ENCODE measurements at places on chromosomes 13 and 19.
A peak's percentile ranks its signal among the peaks of the same experiment; 100 is the strongest.

DNA sequence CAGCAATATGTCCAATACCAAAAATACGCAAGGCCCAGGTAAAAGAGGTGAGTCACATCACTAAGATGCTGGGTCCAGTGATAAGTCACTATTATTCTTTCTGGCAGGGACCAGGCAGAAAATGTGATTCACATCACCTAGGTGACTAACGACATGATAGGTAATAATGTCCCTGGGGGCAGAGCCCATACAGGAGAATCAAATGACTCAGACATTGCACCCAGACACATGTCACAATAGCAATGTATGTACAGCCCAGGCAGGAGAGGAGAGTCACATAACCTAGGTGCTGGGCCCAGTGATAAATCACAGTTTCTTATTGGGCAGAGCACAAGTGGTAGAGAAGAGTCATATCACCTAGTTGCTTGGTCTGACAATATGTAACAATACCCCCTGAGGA, 28.9 kb upstream of the ZNF729 start:
- no peak for DNase-seq

DNA sequence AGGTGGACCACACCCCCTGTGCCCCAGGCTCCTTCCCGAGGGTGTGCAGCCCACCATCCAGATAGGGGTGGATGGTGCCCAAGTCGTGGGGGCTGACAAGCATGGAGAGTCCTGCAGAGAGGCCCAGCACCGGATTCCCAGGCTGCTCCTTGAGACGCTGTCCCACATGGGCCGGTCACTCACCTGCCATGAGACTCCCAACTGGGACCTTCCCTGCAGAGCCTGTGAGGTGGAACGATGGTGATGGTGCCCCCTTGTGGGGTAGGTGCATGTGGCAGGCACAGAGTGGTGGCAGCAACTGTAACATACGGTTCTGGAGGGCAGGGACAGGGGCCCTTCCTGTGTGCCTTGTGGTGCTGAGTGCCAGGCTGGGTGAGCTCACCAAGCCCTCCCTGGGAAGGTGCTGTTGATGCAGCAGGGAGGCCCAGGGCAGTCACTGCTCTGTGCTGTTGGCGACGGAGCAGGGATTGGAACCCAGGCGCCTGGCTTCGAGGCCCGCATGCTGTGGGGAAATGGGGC, 33.1 kb downstream of the PPP1R37 start:
- DNase-seq, result peak; percentile 35

DNA sequence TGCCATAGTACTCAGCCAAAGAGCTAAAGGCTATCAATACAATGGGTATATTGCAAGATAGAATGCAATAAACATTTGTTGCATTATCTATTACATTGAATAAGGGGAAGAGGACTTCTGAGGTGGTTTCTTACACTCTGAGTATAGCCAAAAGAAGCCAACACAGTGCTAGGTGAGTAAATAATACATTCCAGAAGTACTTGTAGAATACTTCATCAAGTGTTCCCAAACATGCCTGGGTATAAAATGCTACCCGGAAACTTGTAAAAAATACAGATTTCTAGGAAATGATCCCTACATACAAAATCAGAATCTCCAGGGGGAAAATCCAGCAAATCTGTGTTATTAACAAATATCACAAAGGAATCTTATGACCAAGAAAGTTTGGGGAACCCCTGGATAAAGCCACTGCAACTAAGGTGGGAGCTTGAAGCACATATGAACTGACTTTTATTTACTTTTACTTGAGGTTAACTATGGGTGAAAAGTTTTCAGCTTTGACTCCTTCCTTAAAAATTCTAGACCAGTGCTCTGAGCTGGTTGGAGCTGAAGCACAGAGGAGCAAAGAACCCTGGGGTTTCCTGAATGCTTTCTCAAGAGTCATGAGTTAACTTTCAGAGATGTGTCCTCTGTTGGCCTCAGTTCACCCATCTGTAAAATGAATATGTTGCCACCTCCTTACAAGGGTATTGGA, 136.0 kb downstream of the OXGR1 start:
- no peak for DNase-seq

GRCh38 chr13:57452228-57452627, 179.3 kb upstream of the PCDH17 start:
- DNase-seq, result no peak

- DNase-seq, result no peak
Measured at GRCh38 chr19:29514525-29515232, 11.1 kb upstream of the VSTM2B start.

DNA sequence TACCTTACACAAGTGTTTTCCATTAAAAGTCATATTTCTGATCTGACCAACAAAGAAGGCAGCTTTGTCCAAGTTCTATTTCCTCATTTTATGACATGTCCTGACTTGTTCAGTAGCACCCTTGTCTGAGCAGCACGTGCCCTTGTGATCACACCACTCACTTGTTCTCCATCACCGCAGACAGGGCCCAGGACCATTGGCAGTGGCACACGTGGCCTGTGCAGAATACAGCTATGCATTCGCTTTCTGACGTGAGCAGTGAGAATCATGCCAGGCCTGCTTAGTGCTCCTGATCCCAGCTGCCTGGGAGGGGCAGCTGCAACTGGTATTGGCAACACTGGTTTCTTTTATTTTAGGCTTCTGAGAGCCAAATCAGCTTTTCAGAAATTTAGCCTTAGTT, 134.2 kb downstream of the FRY start:
- DNase-seq, result no peak

GRCh38 chr19:19372656-19373416, 32.6 kb upstream of the GATAD2A start:
- DNase-seq, result no peak

- no peak for DNase-seq
Measured at GRCh38 chr19:43639519-43640423, at the start of gene CADM4. CADM4 (minus strand) TSS chr19:43639850; CDS start chr19:43639790, 60 bp downstream.

DNA sequence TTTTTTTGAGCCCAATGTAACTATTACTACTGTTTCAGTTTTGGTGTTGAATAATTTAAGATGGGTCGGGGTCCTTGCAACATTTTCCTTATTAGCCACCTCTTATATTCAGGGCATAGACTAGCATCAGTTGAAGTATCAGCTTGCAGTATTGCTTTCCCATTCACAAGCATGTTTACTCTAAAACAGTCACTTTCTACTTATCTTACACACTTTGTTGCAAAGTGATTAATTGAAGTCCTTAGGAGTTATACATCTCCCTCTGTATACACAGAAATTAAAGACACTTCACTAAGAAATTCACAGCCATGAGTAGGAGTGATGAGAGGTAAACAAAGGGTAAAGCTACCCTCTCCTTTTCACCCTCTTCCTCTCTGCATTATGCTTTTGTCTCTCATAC, 27.6 kb downstream of the SLAIN1 start:
- DNase-seq, result no peak

- no peak for DNase-seq
Measured at GRCh38 chr19:31284621-31285020, 64.6 kb downstream of the TSHZ3 start.

- no peak for DNase-seq
Measured at GRCh38 chr13:39578821-39579291, 24.1 kb downstream of the LHFPL6 start.

DNA sequence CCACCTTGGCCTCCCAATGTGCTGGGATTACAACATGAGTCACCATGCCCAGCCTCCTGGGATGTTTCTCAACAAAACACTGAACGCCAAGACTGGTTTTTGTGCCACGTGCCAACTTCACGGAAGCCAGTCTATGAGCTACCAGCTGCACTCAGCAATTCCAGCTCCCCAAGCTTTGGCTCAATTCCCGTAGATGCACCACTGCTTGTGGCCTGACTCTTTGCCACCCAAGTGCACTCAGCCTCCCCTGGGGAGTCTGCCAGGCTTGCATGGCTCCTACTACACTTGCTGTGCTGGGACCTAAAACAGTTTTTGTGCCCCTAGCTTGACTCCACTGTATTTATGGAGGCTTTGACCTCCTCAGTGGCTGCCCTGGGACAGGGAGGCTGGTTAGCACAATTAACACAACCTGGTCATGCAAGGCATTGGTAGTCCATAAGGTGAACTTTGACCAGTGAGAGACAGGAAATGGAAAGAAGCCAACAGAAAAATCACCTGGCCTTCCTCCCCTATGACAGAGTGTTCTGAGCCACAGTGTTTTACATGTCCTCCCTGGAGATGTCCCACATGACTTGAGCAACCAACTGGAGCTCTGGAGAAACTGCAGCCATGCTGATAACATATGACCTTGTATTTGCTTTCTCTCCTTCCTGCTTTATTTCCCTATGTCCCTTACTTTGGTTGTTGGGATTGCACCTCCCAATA, 1173.1 kb downstream of the UQCRFS1 start:
- no peak for DNase-seq

DNA sequence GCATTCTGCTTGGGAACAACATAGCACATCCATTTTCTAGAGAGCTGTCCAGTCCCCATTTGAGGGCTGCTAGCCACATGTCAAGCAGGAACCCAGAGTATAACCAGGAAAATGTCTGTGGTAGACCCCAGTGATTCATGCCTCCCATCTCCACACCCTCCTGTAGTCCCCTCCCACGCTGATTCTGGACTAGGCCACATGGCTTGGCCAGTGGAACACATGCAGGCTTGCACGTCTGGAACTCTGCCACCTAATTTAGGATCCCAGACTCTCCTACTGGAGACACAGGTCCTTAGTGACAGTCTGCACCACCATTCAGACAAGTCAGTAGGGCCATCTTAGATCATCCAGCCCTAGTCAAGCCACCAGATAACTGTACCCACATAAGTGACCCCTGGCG, 149.8 kb downstream of the ZIC5 start:
- no peak for DNase-seq

GRCh38 chr13:110236431-110236830, 70.5 kb downstream of the COL4A1 start:
- no peak for DNase-seq
